ENCODE measurements at places on chromosomes 11 and 22.

DNA sequence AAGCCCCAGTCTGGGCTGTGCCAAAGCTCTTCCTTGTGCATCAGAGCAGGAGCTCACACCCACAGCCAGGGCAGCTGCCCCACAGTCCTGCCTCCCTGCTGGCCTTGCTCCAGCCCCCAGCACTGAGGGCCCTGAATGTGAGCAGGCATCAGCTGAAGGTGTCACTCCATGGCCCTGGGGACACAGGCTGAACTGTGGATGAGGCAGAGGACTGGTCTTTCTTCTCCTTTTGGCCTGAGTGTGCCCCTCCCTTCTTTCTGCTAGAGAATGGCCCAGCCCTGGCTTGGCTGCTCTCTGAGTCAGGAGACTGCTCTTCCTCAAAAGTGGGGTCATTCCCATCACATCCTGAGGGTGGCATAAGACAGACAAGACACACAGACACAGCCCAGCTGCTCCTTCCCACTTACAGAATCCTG lies 16.2 kb downstream of the OTOG start:
- no peak for DNase-seq

- no peak for DNase-seq
Measured at GRCh38 chr11:75558939-75559843, 2.9 kb upstream of the SERPINH1 start.

- DNase-seq = no peak
Measured at GRCh38 chr11:78337554-78337924, 80.1 kb downstream of the GAB2 start.

DNA sequence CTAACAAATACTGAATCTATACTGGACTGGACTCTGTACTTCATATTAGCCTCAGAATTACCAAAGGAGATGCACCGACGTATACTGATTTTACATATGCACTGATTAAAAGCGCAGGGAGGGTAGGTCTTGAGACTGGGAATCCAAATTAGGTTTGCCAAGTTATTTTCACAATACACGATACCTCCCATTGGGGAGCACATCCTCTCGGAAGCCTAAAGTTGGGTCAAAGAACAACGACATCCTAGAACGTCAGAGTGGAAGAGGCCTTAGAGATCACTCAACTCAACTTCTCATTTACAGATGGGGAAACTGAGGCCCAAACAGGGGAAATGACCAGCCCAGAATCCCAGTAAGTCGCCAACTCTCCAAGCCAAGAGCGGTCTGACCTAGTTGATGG lies 626 bp downstream of the DNAL4 start:
- no peak for DNase-seq

- no peak for DNase-seq
Measured at GRCh38 chr11:40513281-40513680, 946.2 kb downstream of the LRRC4C start.

DNA sequence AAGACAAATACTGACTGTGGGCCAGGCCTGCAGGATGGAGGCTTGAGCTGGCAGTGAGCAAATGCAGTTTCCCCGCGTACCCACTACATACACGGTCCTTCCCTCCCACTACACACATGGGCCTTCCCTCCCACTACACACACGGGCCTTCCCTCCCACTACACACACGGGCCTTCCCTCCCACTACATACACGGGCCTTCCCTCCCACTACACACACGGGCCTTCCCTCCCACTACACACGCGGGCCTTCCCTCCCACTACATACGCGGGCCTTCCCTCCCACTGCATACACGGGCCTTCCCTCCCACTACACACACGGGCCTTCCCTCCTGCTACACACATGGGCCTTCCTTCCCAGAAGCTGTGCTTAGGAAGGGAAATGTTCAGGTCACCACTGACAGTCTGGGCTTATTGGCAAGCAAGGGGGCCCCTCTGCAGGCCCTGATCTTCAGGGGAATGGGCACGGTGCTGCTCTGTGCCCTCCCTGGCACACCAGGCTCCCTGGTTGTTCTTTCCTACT lies 10.8 kb downstream of the DNAL4 start:
- DNase-seq = no peak

- DNase-seq = peak; percentile 22
Measured at GRCh38 chr11:65448418-65449105, 26.0 kb downstream of the NEAT1 start.

- DNase-seq = no peak
Measured at GRCh38 chr11:72333661-72334060, 89.7 kb upstream of the PHOX2A start.

Data from HS-5 (cell line).